ENCODE measurements at places on chromosomes 7 and 10.

DNA sequence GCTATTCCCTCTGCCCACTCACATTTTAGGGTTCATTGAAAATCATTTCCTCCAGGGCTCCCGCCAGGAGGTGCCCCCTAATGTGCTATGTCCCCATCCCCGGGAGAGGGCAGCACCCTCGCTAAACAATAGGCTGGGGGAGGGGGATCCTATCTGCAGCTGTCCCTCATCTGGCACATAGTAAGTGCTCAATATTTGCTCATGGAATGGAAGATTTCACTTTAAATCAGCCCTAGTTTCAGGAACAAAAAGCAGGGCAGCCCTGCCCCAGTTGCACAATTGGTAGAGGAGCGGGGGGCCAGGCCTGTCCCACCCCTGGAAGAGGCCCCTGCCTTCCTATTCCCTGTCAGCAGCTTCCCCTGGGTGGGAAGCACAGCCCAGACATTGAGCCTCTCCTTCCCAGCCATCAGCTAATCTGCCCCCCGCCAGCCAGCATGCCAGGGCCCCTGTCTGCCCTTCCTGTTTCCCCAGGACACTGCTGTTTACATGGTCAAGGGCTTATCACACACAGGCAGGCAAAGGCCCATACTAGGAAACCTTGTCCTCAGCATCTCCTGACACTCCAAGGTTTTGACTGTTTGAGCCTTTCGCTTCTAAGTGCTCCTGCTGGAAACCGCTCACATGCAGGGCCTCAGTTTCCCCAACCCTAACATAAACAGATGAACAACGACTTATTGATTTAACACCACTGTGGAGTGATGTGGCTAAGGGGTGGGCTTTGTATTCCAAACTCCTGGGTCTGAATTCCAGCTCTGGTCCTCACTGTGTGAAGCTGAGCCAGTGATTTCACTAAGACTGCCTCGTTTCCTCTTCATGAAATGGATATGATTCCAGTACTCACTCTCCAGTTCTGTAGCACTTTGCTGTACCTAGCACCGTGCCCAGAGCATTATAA, 130.7 kb upstream of the ZMIZ1 start:
- DNase-seq = no peak

GRCh38 chr7:122136078-122136477, 8.0 kb downstream of the AASS start:
- DNase-seq = no peak

GRCh38 chr10:24706479-24707118, 17.1 kb downstream of the ARHGAP21 start:
- DNase-seq = peak; percentile 74

GRCh38 chr7:69953136-69954067, 355.1 kb downstream of the AUTS2 start:
- no peak for DNase-seq

GRCh38 chr7:105713488-105714465, 132.5 kb upstream of the EFCAB10 start:
- no peak for DNase-seq

- no peak for DNase-seq
These were observed 539.4 kb downstream of the PARD3 start for GRCh38 chr10:34275626-34276130.

- DNase-seq = no peak
These were observed 99.7 kb downstream of the PAXIP1 start for GRCh38 chr7:154903083-154903731.

DNA sequence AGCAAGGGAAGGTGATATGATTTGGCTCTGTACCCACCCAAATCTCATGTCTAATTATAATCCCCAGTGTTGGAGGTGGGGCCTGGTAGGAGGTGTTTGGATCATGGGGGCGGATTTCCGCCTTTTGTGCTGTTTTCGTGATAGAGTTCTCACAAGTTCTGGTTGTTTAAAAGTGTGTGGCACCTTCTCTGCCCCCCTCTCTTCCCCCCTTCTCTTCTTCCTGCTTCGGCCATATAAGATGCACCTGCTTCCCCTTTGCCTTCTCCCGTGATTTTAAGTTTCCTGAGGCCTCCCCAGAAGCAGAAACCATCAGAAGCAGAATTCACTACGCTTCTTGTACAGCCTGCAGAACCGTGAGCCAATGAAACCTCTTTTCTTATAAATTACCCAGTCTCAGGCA, 21.1 kb downstream of the BTRC start:
- DNase-seq = no peak

DNA sequence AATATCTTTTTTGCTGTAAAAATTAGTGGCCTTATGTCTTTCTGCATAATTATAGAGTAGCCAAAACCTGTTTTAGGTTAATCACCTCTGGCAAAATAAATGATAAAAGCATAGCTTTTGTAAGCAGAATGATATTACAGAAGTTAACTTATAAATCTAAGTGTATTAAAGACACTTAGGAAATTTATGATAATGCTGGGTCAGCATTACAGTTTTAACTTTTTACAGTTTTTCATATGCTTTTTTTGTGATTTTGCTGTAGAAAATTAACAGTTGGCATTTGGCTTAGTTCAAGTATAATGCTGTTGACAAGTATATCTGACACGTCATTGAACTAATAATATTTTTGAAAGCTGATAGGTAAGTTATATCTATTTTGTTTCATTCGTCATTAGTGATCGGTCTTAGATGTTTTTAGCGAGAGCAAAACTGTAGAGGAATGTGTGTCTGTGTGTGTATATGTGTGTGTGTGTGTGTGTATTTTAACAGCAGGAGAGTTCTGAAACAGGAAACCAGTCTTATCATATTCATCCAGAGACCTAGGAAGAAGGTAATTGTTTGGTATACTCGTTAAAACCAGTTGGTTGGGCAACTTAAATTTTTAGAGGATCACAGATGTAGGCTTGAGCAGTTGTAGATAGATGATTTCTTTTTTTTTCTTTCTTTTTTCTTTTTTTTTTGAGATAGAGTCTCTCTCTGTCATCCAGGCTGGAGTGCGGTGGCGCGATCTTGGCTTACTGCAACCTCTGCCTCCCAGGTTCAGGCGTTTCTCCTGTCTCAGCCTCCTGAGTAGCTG, 15.4 kb downstream of the PTEN start:
- no peak for DNase-seq

GRCh38 chr10:43264965-43265798, 1.7 kb downstream of the RASGEF1A start:
- no peak for DNase-seq

GRCh38 chr7:41628901-41629300, 74.0 kb downstream of the INHBA start:
- DNase-seq = peak; percentile 24

- DNase-seq = no peak
These were observed 141.7 kb upstream of the SEMA3A start for GRCh38 chr7:84336303-84336702.

GRCh38 chr7:117383483-117384189, 43.7 kb downstream of the ASZ1 start:
- no peak for DNase-seq

GRCh38 chr7:2272031-2272430, 30.0 kb downstream of the NUDT1 start:
- no peak for DNase-seq
